CD4-positive, alpha-beta T cell (primary cell): ENCODE measurements at places on chromosomes 1 and 21.

- no peak for DNase-seq
Measured at GRCh38 chr1:43873851-43874250, 59.8 kb upstream of the ARTN start.

GRCh38 chr1:56437959-56438358 lies 141.4 kb downstream of the PLPP3 start:
- no peak for DNase-seq

DNA sequence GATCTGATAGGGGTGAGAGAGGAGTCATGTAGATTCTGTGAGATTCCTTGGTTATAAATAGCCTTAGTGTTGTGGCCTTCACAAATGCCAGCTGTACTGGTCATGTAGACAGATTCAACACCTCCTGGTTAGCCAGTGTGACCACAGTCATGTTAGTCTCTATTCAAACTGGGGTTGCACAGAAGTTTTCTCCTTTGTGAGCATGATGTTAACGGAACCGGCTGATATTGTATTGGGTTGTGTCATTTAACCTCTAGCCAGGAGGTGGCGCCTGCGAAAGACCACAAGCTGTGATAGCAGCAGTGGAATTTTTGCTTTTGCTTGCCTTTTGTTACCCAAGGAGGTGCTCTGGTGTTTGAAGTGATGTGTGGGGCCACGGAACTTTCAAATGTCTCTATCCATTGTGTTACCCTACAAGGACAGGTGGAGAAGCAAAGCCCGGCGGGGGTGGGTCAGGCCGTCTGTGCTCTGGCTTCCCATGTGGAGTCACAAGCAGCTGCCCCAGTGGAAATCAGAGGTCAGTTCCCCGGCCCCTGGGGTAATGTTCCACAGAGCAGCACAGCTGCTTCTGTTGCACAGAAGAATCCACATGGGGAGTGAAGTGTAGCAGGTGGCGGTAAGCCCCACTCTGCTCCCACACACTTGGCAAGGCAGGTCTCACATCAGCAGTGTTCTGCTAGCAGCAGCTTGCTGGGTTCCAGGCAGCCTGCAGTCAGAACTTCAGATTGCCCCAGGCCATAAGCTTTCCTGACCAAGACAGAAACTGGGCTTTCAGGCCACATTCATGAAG lies 112.6 kb downstream of the ADAMTS1 start:
- DNase-seq, result no peak

GRCh38 chr1:169624912-169625311 lies 5.0 kb downstream of the SELP start:
- DNase-seq, result no peak

DNA sequence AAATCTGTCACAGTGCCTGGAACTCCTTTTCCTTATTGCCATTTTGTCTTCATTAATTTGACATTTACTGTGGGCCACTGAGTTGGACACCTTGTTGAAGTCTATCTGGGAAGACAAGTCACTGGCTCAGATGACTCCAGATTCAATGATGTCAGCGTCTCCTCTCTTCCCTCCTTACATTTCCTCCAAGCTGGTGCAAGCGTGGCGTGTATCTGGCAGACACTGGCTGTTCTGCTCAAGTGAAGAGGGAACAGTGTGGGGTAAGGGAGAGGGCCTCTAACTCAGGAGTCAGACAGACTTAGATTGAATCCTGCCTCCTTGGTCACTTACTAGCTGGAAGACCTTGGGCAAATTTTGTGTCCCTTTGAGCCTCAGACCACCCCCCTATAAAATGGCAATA lies 8.7 kb upstream of the ZNF691 start:
- DNase-seq, result no peak

- DNase-seq, result peak; percentile 1
Measured at GRCh38 chr1:39900662-39901463, 854 bp downstream of the MYCL start.

DNA sequence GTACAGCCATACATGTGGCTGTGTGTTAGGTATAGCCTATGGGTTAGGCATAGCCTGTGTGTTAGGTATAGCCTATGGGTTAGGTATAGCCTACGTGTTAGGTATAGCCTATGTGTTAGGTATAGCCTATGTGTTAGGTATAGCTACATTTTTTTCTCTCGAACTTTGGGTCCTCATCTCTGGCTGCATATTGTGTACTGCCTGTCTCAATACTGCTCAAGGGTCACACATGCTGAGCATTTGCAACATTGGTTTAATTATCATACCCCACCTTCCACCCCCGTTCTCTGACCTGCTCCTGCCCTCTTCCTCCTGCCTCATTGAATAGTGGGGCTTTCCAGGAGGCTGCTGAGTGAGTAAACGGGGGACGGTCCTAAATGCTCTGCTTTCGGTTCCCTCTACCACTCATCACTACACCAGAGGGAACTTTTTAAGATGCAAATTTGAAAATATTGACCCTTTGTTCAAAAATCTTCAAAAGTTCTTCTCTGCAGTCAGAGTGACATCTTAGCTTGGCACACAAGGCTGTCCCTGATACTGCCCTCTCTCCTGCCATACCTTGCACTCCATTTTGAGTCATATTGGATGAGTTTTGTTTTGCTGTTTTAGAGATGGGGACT lies 17.8 kb downstream of the OR2B11 start:
- no peak for DNase-seq

GRCh38 chr1:216826646-216827045 lies 103.4 kb upstream of the ESRRG start:
- DNase-seq, result no peak

DNA sequence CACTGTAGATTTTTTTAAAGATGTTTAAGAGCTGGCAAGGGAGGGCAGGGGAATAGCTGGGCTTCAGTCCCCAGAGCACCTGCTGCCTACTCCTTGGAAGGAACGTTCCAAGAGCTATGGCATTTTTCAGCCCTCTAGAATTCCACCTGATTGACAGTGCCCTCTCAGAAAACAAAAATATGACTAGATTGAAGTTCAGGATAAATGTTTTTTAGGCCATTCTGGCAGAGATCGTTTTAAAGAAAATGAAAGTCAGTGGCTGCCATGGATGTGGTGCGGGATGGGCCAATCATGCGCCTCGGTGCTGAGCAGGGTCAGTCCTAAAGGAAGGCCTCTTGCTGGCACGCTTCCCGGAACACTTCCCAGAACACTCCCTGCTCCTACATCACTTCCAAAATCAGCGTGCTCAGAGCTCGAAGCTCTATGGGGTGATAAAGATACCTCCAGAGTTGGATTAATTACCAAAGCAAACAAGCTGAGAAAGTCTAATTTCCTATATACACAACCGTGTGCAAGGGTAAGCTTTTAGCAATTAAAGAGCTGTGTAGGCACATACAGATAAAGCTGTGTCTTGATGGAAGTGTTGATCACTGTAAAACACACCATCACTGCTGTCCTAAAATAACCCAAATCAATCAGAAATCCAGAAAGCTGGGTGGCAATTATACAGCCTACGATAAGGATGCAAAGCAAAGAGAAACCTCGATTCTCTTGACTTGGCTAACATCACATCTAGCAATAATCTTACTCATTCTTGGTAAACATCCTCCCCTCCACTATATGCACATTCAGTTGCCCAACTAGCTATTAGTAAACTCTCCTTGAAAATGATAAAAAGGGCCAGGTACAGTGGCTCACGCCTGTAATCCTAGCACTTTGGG lies 34.6 kb downstream of the TGFBR3 start:
- DNase-seq, result no peak

DNA sequence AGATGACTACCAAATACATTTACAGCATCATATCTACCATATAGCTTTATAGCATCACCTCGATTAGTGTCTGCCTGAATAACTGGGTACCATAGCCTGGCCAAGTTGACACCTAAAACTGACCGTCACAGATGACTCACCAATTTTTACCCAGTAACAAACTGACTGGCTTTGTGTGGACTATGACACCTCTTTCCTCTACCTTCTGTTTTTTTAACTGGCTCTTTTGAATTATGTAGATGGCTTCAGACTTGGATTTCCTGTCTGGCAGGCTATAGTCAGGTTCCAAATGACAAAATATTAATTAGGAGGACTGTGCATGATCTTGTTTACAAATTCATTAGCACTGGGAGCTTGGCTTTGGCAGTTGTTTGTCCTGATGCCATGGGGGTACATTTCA lies 360.3 kb downstream of the TGFB2 start:
- DNase-seq, result no peak

DNA sequence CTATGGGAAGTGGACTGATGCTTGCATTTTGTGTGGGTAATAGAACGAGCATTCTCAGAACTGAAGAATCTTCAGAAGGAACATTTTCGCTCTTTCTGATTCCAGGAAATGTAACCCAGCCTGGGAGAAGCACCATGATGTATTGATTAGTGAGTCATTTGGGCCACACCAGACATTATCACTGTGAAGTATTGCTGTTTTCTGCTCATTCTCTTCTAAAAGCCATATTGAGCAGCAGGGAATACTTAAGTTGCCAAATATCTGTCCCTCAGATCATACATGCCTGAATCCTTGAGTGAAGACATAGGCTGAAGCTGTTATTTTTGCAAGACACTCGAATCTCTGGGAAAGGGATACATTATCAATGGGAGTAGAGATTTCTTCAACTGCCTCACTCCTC lies 213.1 kb downstream of the PCP4 start:
- DNase-seq, result no peak

- no peak for DNase-seq
Measured at GRCh38 chr1:65176056-65176450, 28.1 kb downstream of the AK4 start.

GRCh38 chr1:185409345-185409744 lies 92.3 kb upstream of the IVNS1ABP start:
- DNase-seq, result no peak

GRCh38 chr1:108050158-108050557 lies 85.2 kb upstream of the VAV3 start:
- no peak for DNase-seq

GRCh38 chr1:64750875-64751274 lies 6.0 kb downstream of the RAVER2 start:
- DNase-seq, result no peak

DNA sequence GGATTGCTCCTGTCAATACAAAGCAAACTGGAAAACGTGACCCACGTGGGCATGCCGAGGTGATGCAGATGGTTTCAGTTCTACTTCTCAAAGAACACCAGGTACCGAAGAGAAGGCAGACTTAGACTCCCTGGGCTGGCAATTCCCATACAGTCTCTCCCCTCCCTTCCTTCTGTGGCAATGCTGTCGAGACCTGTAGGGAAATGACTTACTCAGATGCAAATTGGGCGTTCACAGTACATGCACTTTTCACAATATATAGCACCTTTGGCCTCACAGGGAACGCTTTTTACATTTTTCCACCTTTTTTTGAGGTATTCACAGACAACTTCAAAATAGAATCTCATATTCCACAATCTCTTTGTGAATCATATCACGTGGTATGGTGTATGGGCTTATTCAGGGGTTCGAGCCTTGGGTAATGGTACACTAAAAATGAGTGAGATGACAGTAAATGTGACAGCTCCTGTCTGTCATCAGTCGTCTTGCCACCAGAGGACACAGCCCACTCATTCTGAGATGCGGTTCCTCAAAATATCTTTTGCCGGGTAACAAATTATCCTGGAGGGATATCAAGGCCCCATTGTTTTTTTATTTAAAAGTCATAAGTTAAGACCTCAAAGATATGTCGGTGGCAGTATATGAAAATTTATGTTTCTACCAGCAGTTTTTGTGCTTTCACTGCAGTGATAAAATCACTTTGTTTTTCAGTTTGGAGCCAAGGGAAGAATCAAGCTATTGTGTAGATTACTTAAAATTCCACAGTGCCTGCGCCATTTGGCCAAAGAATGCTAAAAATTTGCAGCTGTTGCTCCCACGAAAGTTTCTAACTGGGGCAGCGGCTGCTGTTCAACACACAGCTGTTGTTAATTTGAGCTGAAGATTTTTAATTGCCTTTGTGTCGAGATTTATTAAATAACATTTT lies 168.4 kb downstream of the ZZZ3 start:
- no peak for DNase-seq
